ENCODE measurements at places on chromosomes 2 and 18.

GRCh38 chr2:46086578-46087070 lies 210.6 kb upstream of the EPAS1 start:
- no peak for DNase-seq

- no peak for DNase-seq
Observed at GRCh38 chr18:62814132-62814759, 98.9 kb downstream of the PHLPP1 start.

GRCh38 chr2:50065835-50066234 lies 911.5 kb upstream of the FSHR start:
- DNase-seq: no peak

DNA sequence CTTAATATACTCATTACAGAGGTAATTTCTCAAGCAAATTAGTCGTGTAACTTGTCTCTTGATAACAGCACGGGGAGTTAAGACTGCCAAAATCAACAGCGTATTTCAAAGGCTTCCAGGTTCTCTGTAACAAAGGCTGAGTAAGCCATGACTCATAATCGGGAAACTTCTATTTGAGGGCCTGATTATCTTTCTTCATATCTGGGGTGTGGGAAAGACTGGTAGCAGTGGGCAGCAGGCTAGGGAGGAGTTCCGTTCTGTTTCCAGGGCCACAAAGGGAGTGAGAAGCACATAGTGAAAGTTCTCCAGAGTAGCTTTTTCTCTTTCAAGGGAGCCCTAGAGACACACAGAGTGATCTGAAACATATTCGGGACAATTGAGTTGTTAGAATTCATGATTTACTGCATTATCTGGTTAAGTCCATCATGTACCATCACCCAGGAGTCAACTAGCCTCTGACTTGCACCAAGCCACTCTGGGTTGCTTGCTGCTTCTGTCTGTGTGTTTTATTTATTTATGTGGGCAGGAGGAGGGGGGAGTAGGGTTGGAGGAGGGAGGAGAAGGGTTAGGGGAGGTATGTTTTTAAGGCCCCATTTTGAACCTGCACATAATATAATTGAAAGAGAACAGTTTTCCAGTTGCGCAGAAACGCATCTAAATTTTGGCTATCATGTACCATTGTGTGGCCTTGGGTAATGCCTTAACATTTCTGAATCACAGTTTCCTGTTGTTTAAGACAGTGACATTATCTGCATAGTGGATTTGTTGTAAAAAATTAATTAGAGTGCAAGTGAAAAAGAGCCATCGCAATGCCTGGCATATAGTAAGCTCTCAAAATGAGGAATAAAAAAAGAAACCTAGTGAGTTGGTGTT lies 80.5 kb upstream of the ITPRID2 start:
- DNase-seq: no peak
